Gastrocnemius medialis (tissue), 4 donors: ENCODE measurements at places on chromosomes 5 and 9.

DNA sequence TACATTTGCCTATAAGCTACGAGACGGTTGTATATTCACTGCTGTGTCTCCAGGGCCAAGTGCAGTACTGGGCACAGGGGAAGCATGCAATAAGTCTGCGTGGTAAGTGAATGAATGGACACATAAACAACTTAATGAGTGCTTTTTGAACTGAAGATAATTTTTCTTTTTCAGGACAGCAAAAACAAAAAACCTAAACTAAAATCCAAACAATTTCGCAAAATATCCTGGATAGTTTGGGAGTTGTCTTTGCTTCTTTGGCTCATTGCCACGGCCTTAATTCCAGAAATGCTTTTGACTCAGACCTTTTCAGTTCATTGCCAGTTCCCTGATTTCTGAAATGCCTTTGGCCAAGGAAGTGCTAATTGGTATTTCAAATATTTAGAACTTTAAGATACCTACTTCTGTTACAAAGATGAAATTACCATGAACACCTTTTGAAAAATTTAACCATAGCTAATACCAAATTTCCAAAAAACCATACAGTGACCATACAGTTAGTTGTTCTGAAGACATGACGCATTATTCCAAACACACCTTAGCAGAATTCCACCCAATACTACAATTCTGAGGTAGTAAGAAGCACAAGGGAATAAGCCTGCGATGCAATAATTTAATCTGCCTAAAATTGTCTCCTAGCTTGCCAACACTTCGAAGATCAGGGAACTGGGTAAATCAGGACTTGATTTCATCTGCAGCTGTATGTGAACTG is 42.8 kb downstream of the TEK start:
- DNase-seq, result no peak

DNA sequence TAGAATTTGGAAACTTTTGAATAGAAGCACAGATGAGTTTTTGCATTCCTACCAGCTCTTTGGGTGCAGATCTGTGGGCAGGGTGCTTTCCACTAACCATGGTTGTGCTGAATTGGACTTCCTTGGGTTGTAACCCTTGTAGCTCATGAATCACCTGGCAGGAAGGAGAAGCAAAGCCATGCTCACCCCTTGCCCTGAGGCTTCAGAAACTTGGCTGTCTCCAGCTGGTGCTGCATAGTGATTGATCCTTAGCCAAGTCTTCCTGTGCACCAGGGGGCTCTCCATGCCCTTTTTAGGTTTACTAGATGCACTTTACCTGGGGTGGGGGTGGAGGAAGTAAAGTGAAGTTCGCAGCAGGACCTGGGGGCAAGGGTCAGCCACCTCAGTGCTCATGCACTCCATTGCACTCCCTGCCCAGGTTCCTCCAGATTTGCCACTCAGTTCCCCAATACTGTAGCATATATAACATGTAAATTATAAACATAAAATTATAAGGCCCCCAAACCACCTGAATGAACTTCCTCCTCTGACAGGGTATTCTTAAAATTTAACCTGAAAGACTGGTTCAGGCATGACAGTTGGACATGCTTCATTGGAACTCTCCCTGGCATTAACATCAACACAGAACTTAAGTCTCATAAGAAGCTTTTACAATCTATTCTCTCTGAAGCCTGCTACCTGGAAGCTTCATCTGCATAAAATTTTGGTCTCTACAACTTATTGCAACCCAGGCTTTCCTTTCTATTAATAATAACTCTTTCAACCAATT is 25.8 kb upstream of the IFNA14 start:
- no peak for DNase-seq

DNA sequence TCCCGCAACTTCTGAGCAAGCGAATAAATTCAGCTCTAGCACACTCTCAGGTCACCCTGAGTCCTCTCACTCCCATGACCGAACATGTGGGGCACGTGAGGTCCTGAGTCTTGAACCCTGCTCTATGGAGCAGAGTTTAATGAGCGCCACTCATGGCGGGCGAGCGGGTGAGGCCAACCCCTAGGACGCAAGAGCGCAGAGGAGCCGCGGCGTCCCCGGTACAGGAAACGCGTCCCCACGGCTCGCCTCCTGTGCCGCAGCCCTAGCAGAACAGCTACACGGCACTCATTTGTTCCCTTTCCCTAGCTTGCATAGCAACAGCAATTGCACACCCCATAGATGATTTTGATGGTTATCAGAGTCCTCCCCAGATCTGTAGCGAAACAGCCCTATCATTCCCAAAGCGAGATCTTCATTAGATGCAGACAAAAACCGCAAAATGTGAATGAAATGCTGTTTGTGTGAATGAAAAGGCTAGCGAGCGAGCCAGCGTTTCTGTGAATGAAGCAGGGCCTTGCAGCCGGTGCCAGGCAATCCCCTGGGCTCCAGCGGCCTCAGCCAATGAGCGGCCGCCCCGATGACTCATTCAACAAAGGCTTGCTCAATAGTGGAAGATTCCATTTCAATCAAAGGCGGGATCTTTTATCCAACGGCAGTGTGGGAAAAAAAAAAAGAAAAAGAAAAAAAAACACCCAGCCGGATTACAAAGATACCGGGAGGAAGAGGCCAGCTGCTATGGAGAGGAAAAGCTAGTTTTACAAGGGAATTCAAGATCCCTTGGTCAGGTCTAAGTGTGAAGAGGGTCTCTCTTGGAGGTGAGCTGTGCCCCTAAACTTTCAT is 1.5 kb upstream of the SHC3 start:
- DNase-seq, result peak; percentile 65

- no peak for DNase-seq
Measured at GRCh38 chr5:98963019-98963418, 34.2 kb upstream of the CHD1 start.

DNA sequence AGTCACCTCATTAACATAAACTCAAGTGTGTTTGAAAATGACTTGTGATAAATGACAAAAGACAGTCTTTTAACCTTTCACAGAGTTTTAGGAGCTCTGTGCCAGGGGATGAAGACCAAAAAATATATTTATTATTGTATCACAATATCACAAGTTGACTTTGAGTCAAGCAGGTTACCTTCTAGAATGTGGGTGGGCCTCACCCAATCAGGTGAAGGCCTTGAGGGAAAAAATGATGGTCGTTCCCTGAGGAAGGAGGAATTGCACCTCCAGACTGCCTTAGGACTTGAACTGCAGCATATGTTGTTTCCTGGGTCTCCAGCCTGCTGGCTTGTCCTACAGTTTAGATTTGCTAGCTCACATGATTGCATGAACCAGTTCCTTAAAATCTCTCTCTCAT is 41.6 kb upstream of the PANK3 start:
- no peak for DNase-seq

DNA sequence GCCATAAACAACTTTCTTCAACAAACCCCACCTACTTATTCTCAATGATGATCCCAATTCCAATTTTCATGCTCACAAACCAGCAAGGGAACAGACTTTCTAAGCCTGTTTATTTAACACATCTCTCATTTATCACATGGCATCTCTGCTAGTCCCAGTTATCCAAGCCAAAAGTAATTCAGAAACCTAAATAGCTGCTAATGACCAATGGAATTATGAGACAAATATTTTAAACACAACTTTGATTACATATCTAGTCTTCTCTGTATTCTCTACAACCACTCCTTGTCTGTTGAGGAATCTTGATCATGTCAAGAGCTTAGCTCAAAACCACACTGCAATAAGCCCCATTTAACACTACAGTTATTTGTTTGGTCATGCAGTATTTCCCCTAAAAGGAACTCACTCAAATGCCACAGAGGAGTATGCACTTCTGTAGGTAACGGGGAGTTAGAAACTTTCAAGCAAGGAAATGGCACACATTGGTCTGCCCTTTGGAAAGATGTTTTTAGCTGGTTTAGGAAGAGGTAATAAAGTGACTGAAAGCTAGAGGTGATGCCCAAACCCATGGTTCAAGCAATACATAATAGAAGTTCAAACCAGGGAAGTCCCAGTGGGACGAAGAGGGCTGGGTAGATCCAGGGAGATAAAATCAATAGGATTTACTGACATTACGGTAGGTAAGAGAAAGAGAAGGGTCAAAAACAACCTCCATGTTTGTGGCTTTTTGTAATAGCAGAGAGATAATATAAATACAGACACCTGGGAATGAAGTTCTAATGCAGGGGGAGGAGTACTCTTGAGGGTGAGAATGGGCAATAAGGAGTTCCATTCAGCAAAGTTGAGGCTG is 42.1 kb upstream of the HTR4 start:
- DNase-seq, result no peak

- no peak for DNase-seq
Measured at GRCh38 chr5:1089146-1089545, 22.7 kb downstream of the SLC12A7 start.

- DNase-seq, result peak; percentile 38
Measured at GRCh38 chr9:113558632-113559502, 95.3 kb downstream of the RGS3 start.

DNA sequence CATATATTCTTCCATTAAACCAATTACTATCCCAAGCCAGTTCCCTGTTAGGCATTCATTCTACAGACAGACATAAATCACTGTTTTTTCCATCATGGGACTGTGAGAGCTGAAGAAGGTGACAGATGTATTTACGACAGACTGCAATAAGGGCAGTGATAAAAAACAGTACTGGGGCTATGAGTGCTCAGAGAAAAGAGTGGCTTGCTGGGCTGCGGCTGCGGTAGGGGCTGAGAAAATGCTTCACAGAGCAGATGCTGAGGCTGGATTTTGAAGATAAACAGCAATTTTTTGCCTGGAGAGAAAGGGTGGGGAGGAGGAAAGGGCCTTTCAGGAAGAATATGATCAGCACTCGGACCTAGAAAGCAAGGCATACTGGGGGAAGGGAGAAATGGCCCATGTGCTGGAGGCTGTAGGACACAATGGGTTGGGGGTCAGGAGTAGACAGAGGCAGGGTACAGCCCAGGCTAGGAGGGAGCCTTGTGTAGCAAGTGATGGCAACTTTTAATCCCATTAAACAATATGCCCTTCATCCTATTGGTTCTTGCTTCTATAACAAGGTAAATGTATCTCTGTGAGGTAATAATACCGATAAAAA is 279.3 kb downstream of the ASTN2 start:
- no peak for DNase-seq

- no peak for DNase-seq
Measured at GRCh38 chr9:78967596-78968217, 604.1 kb upstream of the TLE4 start.

DNA sequence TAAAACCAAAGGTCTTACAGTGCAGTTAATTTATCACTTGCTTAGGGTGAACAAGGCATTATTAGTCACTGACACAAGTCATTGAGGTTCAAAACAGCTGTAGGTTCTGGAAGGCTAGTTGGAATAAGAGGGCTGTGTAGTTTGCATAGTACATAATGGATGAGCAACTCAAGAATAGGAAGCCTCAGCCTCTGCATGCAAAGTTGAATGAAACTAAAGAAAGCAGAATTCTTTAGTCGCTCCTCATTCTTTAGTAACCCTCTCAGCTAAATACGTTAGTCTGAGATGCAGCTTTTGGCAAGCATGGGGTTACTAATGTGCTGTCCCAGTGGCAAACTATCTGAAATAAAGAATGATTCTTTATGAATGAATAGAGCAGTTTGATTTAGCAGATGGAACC is 74.2 kb downstream of the ADGRV1 start:
- DNase-seq, result no peak

GRCh38 chr9:86795823-86796553 is 151.3 kb downstream of the GAS1 start:
- DNase-seq, result peak; percentile 60

- peak; percentile 56 for DNase-seq
Measured at GRCh38 chr5:72179028-72179815, 71.9 kb downstream of the MAP1B start.

GRCh38 chr5:122175091-122175490 is 45.7 kb downstream of the ZNF474 start:
- no peak for DNase-seq

DNA sequence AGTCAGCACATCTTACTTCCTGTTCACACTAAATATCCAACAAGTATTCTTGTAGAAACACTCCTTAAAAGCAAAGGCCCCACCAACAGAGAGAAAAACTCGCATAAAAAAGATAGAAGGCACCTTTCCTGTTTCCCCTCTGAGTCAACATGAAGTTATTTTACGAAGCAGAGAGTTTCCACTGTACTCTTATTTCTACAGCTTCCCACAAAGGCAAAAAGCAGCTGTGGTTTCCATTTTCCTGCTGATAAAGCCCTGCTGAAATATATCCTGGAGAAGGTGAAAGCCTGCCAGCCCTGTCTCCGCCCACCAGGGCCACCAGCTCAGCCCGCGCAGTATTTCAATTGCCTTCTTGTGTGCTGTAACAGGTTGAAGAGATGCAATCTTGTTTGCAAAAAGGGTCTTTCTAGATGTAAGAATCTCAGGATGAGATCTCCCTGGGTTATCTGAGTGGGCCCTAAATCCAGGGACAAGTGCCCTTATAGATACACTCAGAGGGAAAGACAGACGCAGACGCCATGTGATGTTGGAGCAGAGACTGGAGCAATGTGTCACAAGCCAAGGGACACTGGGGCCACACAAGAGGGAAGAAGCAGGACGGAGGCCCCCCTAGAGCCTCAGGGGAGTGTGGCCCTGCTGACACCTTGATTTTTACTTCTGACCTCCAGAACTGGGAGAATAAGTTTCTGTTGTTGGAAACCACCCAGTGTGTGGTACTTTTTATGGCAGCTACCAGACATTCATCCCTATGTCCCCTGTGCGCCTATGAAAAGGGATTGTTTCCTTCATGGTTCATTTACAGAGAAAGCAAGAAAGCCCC is 19.9 kb downstream of the SEMA4D start:
- no peak for DNase-seq

DNA sequence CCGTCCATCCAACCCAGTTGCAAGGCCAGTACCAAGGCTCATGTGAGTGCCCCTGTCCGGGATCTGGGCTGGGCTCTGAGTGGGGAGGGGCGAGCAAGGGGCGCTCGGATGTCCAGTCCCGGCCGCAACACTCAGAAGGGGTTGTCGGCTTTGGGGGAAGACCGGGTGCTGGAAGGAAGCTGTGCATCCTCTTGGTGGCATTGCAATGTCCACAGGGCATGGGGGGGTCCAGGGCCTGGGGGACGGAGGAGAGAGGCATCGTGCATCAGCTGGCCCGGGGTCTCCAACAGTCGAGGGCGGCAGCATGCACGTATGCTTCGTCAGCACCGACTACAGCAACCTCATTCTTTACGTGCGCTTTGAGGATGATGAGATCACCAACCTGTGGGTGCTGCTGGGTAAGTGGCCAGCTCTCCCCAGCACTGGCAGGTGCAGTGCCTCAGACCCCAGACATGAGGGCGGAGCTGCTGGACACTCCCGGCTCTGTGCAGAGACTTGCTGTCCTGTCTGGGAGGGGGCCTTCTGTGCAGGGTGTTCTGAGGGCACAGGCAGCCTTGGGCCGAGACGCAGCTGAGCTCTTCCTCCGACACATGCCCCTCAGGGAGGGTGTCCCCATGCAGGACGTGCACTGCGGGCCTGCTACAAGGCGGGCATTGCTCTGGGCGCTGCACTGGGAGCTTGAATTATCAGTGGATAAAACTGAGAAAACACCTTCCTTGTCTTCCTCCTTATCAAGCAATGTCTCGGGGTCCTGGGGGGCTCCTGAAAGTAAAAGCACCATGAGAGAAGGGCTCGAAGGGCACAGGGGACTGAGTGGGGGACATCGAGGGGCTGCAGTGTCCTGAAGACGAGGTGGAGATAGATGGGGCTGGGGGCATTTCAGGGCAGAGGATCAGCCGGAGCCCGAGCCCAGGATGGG is 22.5 kb downstream of the GLT6D1 start:
- DNase-seq, result no peak

GRCh38 chr5:62281411-62281810 is 24.6 kb upstream of the KIF2A start:
- no peak for DNase-seq
